ENCODE measurements at places on chromosomes 7 and 10. TPM values are rescaled to one million over a fixed set of nuclear protein-coding genes. Genes with fewer than 3 reads are reported as not detected.

DNA sequence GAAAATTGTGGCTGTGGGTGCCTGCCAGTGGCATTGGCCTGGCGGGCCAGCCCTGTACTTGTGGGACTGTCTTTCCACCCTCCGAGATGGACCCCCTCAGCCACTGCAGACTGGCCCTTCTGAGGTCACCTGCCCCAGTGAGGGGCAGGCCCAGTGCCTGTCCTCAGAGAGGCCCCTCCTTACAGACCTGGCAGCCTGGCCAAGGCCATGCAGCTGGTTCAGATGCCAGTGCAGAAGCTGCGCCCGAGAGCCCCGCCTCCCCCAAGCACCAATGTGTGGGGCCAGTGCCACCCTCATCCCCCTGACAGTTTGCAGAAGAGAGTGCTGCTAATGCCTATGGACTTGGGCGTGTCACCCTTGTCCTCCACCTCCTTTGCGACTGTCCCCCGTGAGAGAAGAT, 10.0 kb downstream of the ZNF316 start:
- DNase-seq = no peak

DNA sequence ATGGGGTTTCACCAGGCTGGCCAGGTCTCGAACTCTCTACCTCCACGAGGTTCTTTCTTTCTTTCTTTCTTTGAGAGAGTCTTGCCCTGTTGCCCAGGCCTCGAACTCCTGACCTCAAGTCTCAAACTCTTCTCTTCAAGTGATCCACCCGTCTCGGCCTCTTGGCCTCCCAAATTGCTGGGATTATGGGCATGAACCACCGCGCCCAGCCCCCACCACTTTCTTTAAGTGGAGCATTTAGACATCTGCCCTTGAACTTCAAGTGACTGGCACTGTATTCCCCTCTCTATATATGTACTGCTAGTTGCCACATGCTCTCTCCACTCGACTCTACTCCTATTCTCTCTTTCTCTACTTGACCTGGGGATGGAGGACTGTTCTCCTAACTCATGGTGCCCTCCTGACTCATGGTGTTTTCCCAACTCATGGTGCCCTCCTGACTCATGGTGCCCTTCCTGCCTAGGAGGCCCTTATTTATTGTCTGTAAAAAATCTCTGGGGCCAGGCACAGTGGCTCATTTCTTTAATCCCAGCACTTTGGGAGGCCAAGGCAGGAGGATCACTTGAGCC, 19.3 kb upstream of the ACHE start:
- no peak for DNase-seq

OR2A12 gene
- not detected for polyA plus RNA-seq

- DNase-seq = no peak
Observed at GRCh38 chr10:86362586-86363183, 3.9 kb downstream of the GRID1 start.

SPOCK2 gene
- polyA plus RNA-seq = 2.7 TPM

DNA sequence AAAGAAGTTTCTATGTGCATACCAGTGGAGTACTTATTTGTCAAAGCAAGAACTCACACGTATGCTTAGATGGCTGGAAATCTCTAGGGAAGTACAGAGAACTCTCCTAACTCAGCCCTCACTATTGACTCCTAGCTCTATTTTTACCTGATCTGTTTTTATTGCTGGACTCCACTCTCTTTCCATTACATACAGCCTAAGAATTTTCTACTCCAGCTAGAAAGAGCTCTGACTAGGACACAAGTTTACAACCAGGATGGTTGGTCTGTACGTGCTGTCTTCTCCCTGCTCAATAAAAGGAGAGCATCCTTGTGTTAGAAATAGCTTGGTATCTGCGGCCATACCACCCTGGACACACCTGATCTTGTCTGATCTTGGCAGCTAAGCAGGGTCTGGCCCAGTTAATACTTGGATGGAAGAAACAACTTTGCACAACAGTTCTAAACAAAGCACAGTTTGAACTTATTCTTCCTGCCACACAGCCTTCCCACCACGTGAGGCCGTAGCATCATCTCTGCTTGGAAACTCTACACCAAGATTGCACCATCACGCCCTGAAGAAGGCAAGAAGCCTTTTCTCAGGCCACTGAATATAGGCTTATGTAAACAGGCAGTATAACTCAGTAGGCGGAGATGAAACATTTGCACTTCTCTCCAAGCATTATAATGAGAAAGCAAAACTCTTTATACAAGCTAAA, 50.7 kb downstream of the KCNMA1 start:
- DNase-seq = no peak

DNA sequence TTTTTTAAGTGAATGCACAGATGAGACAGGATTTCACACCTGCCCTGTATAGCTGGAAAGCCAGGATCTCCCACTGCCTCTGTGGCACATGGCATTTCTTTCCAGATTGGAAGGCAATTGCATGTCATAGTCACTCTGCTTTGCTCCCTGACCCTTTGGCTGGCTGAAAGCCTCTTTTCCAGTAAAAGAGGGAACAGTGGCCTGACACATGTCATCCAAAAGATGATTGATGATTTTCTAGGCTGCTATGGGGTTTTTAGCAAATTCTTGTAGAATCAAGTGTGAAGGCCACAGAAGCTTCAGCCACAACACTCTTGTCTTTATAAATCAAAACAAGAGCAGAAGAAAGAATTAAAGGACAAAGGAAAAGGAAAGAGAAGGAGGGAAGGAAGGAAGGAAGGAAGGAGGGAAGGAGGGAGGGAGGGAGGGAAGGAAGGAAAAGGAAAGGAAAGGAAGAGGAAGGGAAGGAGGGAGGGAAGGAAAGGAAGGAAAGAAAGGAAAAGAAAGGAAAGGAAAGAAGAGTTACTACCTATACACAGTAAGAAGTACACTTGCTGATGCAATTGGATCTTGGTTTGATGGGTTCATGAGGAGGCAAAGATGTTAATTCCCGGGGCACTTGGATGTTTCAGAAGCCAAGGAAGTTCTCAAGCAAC, 158.9 kb upstream of the FRMD4A start:
- no peak for DNase-seq

DNA sequence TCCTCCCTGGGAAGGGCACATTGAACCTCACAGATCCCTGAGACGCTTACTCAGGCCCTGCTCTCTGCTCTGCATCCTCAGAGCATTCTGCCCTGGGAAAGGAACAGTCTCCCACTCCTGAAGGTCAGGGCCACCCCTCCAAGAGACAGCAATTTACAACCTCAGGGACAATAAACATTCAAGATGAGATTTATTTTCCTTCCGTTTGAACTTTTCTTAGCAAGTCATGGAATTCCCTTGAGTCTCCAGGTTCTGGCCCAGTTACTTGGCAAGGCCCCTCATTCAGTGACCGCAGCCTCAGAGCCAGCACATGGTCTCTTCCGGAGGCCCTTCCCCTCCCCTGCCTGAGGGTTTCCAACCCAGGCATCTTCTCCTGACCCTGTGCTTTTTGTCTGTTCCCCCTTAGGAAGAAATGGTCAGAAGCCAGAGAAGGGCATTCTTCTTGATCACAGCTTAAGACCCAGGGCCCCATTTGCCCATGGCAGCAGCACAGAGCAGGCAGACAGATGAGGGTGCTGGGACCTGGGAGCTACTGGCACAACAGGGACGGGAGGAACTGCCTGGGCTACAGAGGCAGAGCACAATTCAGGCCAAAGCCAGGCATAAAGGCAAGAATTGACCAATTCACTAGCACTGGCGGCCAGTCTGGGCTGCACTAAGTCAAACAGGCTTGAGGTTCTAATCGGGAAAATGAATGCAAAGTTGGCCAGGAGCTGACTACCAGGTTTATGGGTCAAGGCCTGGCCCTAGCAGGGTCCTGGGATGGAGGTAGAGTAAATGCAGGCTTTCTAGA, 56.7 kb downstream of the VSTM4 start:
- DNase-seq = no peak

- DNase-seq = no peak
Observed at GRCh38 chr10:58925381-58925780, 251.1 kb upstream of the PHYHIPL start.

- DNase-seq = no peak
Observed at GRCh38 chr10:72379776-72380175, 25.1 kb upstream of the DNAJB12 start.
